NCI-H146 (cell line): ENCODE measurements at places on chromosomes 6 and 20.

GRCh38 chr6:37600312-37600916 lies 97.3 kb downstream of the MDGA1 start:
- DNase-seq, result no peak

- DNase-seq, result no peak
Measured at GRCh38 chr20:57651881-57652605, 31.8 kb upstream of the ZBP1 start.

DNA sequence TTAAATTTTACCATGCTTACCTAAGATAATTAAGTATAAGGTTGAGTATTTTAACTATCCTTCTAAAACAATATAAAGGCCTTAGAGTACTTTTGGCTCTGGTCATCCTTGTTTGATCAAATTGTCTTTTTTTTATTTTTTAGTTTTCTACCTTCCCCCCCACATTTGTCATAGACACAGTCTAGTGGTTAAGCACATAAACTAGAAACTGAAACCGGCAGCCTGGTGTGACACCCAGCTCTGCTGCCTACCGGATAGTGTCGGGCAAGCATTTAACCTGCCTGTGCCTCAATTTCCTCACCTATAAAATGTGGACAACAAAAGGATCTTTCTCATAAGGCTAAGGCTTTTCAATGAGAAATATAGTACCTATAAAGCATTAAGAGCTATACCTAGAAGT lies 21.6 kb upstream of the TULP4 start:
- DNase-seq, result no peak

- no peak for DNase-seq
Measured at GRCh38 chr20:51468636-51469035, 73.9 kb downstream of the NFATC2 start.

DNA sequence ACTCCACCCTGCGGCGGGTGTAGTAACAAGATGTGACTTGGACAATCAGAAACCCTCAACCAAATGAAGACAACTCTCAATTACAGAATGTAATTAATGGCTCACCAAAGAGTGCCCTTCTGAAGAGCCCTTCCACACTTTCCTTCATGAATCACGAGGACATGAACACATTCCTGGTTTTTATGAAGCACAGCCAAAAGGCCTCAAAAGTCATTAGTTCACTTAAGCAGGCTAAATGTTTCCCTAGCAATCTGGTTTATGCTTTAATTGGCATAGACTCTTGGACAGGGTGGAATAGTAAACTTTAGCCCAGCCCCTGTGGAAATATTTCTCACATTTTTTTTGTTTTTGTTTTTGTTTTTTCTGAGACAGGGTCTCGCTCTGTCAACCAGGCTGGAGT lies 20.5 kb downstream of the CPNE5 start:
- no peak for DNase-seq
